ENCODE measurements at places on chromosomes 4 and X.
A peak's percentile ranks its signal among the peaks of the same experiment; 100 is the strongest.

DNA sequence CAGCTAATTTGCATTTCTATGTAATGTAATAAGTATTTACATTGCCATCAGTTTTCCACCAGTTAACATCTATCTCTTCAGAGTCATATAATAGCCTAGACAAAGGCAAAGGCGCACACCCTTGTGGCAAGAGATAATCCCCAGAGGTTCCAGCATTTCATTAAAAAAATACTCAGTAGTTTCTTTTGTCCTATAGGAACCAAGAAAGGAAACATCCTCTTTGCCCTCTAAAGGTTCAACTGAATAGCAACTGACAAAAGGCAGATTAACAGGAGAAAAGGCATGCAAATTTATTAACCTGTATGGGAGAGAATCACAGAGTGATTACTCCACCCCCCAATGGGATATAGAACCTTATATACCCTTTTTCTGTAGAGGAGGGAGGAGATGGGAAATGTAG lies 48.4 kb downstream of the MAGEB17 start:
- DNase-seq, result no peak

DNA sequence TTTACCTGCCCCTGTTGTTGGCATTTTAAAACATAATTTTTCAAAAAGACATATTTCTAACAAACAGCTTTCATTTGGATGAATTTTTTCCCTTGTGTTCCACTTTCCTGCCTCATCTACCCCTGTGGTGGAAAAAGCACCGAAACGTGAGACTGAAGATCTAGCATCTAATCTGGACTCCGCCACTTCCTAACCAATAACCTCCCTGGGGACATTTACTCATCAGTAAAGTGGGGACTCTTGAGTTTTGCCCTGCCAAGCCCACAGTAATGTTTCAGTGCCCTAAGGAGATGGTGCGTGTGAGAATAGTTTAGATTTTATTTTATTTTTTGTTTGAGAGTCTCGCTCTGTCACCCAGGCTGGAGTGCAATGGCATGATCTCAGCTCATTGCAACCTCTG lies 56.7 kb downstream of the ADGRG2 start:
- DNase-seq, result no peak

- DNase-seq, result no peak
Observed at GRCh38 chr4:53994382-53995102, 69.9 kb downstream of the CHIC2 start.

GRCh38 chrX:147498796-147499195 lies 412.9 kb upstream of the FMR1 start:
- no peak for DNase-seq

- DNase-seq, result no peak
Observed at GRCh38 chr4:110793381-110793801, 170.5 kb upstream of the PITX2 start.

- no peak for DNase-seq
Observed at GRCh38 chrX:44245733-44246132, 97.7 kb downstream of the EFHC2 start.

DNA sequence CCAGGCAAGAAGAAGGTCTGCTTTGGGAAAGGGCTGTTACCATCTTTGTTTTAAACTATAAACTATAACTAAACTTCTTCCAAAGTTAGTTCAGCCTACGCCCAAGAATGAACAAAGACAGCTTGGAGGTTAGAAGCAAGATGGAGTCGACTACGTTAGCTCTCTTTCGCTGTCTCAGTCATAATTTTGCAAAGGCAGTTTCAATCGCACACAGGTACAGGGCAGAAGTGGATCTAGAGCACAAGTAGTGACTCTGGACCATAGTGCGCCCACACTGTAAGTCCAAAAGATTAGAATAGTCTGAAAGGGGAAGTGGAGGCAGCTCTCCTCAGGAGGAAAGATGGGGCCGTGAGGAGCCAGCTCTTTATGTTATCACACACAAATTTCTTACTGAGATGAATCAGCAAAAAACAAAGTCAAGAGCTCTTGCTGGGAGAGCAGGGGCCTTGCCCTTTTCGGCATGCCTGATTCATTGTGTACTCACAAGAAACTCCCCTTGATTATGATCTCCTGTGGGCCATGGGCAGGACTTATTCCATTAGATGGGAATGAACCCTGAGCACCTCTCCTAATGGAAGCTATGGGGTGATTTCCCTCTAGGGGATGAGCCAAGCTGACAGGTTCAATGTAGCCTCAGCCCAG lies 58.6 kb downstream of the FUNDC1 start:
- DNase-seq, result no peak

DNA sequence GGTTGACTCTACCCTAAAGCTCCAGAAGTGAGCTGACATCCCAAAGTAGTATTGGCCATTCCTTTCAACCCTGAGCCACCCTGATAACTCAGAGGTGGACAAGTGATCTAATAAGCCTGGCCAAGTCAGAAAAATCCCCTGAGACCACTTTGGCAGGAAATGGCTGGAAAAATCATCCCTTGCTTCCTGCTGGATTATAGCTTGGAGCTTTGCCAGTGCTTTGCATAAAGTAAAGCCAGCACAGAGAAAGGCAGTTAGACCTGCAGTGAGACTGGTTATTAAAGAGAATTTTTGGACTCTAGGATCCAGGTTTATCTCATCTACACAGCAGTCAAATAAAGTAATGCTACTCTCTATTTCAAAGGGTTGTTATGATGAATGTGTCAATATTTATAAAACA lies 6.4 kb downstream of the CXCL3 start:
- no peak for DNase-seq

DNA sequence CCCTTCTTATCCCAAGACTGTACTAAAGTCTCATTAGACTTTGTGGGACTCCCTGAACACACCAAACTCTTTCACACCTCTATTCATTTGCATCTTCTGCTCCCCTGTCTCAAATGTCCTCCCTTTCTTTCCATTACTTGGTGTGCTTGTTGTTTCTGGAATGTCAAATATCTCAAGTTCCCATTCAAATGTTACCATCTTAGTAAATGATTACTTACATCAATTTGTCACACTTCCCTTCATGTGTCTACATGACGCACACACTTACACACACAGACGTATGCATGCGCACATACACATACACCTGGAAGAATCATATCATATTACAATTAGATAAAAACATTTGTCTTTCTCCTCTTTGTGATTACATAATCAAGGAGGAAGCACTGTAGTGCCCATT lies 210.8 kb upstream of the TEX13C start:
- no peak for DNase-seq

DNA sequence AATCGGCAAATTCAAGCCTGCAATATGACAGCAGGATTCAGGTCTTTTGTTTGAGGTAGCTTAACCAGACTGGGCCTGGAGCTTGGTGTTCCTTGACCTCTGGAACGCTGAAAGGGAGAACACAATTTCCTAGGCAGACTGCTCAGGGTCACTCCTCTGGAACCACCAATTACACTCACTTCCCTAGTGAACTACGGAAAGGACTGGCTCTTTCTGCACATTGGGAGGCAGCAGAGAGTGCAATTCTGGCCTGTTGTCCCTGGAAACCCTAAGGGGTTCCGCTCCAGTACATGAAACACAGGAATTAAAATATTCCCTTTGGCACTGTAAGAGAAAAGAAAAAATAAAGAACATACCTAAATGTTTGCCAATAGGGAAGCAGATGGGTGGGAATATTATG lies 58.6 kb downstream of the GPC3 start:
- no peak for DNase-seq

DNA sequence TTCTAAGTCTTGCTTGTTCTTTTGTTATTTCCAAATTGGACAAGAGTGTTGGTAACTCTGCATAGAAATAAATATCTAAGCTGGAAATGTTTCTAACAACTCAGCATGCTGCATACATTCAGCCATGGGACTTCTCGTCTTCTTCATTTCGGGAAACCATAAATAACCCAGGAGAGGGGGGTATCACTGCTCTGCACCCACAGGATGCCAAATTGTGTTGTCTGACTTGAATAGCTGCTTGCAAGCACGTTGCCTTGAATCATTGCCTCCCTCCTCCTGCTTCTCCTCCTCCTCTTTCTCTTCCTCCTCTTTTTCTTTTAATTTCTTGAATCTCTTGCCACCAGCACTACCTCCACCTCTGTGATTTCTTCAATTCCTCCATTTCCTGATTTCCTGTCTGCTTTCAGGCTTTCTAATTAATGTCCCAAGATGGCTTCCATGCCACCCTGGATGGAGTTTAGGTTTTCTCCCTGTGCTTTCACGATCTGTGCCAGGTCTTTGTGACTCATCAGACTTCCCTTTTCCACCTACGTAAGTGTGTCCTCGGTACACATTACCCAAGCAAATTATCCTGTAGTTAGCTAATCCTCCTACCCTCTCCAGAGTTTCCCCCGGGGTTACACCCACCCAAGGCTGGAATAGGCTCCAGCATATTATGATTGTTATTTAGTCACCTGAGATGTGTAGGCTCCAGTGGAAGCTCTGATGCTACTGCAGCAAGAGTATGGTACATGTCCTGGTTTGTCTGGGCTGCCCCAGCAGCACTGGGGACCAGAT lies 122.6 kb upstream of the VCX3B start:
- DNase-seq, result no peak

GRCh38 chr4:140924761-140925392 lies 168.7 kb upstream of the TBC1D9 start:
- no peak for DNase-seq

DNA sequence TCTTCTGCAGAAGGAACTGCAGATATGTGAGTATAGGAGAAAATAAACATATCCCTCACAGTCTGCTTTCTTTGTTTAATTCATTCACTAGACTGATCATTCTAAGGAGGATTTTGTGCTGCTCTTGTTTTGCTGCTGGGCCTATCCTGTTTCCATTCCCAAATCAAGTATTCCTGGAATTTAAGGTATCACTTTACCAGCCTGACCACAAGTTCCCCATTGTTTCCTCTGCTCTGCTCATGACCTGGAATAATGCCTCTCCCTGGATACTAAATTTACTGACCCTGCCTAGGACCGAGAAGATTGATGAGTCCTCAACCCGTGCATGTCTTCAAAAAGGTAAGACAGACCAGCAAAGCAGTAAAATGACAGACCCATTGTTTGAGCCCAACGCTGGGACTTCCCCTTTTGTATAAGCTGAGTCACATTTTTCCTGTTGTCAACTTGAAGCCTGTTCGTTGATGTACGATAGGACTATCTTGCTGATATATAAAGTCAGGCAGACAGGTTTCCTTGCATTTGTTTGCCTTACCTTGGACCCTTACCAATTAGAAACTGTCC lies 85.5 kb upstream of the TET2 start:
- peak; percentile 43 for DNase-seq

- DNase-seq, result no peak
Observed at GRCh38 chr4:101103381-101104142, 243.8 kb downstream of the PPP3CA start.

- no peak for DNase-seq
Observed at GRCh38 chr4:133972586-133972985, 229.0 kb downstream of the PABPC4L start.

GRCh38 chrX:154457491-154458115 lies 478 bp upstream of the PLXNA3 start:
- DNase-seq, result peak; percentile 45

GRCh38 chr4:183335369-183335940 lies 13.2 kb upstream of the CLDN24 start:
- no peak for DNase-seq

- peak; percentile 43 for DNase-seq
Observed at GRCh38 chr4:55947912-55948725, 626 bp upstream of the CEP135 start.

DNA sequence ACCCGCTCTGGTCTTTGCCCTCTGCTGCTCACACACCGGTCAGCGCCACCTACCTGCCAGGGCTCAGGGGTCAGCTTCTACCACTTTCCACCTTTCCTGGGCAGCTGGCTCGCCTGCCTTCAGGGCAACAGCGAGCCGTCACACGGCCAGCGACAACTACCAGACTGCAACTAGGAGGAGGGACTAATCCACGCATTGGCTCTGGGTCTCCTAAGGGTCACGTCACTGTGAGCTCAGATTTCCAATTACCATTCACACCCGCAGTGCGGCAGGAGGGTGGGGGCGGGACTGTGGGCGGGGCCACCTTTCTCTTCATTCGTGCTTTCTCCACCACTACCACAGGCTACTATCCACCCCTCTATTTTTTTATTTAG lies at the start of gene BEX5:
Gene BEX5 (minus strand): TSS at position 172 of the 374 bp plus-strand sequence. CDS start 1,712 bp downstream, outside the sequence.
- peak; percentile 38 for DNase-seq

Measured in activated CD4-positive, alpha-beta T cell treated with anti-CD3 and anti-CD28 coated beads, Interleukin-2, amount 50 U/mL, for 48 hours (primary cell).